ENCODE measurements at places on chromosomes 5 and 9.

GRCh38 chr5:159059722-159060121 lies 40.0 kb downstream of the EBF1 start:
- DNase-seq: no peak

GRCh38 chr5:32836176-32836575 lies 125.1 kb downstream of the NPR3 start:
- no peak for DNase-seq

DNA sequence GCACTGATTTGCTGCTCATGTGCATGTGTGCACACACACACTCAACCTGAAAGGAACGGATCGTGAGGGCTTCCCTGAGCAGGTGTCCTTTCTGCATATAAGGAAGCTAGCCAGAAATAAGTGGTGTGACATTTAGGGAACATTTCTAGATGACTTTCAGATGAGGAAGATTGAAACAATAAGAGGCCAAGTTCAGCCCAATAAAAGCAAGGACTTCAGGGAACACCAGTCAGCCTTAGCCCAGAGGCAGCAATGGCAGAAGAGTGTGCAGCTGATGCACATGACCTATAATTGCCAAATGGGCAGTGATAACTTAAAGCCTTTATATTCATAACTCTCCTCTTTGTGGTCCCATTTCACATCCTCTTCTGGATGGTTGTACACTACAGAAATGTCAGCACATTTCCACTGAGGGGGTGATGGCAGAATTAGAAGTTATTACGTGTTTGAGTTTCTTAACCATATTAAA lies 255.5 kb downstream of the TRIM32 start:
- DNase-seq: no peak

- no peak for DNase-seq
These were observed 22.8 kb downstream of the ANXA1 start for GRCh38 chr9:73174330-73174980.

- no peak for DNase-seq
These were observed 161.9 kb upstream of the RAI14 start for GRCh38 chr5:34494111-34494755.

DNA sequence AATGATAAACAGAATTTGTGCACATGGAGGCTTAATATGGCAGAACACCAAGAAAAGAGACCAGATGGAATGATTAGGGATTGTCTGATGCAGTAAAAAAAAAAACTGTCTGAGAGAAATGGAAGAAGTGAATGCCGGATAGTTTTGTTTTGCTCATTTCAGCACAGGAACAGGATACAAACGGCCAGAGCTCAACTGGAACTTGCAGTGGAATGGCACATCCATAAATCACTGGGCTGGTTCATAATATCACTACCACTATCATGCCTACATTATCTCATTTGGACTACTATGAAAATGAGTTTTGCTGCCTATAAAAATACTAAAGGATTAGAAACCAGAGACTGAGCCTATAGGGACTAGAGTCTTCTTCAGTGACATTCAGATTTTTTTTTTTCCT lies 9.7 kb downstream of the PTAR1 start:
- DNase-seq: no peak

All from endothelial cell (in vitro differentiated cells).